Activated CD4-positive, alpha-beta T cell treated with anti-CD3 and anti-CD28 coated beads, Interleukin-2, amount 10 ng/mL, durations not matched to agents 24 days and 14 days (primary cell): ENCODE measurements at places on chromosomes 12 and 14.

GRCh38 chr12:124872068-124872719 is 8.5 kb upstream of the SCARB1 start:
- H3K4me3 ChIP-seq: no peak overlapping the region
- peaks cover 11% of the 10 kb centered on the region for H3K4me1 ChIP-seq
- H3K27me3 ChIP-seq: peaks cover 11% of the 10 kb centered on the region
- H3K36me3 ChIP-seq: no peaks in the 10 kb centered on the region
- no peak for DNase-seq
- no peak overlapping the region for H3K27ac ChIP-seq

GRCh38 chr12:5010151-5010550 is 33.5 kb upstream of the KCNA5 start:
- H3K4me1 ChIP-seq: no peaks in the 10 kb centered on the region
- no peak overlapping the region for H3K4me3 ChIP-seq
- H3K27ac ChIP-seq: no peak overlapping the region
- H3K36me3 ChIP-seq: no peaks in the 10 kb centered on the region

DNA sequence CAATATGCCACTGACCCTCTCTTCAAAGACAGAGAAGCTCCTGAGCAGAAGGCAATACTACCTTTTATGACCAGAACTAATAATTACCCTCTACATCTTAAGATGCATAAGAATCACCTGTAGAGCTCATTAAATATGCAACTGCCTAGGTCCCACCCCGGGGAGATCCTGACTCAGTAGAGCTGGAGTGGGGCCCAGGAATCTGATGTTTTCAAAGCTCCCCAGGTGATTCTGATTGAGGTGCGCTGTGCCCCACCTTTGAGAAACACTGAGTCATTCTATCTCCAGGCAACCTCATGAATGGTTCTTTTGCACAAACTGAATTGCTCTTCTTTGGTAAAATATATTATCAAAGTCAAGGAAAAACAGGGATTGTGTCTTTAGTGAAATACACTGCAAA is 149.3 kb upstream of the BMP4 start:
- H3K4me3 ChIP-seq: no peak overlapping the region
- DNase-seq: no peak
- H3K27ac ChIP-seq: no peak overlapping the region
- no peaks in the 10 kb centered on the region for H3K4me1 ChIP-seq
- no peaks in the 10 kb centered on the region for H3K27me3 ChIP-seq
- H3K36me3 ChIP-seq: no peaks in the 10 kb centered on the region

- no peak overlapping the region for H3K27ac ChIP-seq
- no peaks in the 10 kb centered on the region for H3K36me3 ChIP-seq
- DNase-seq: no peak
- no peaks in the 10 kb centered on the region for H3K27me3 ChIP-seq
- no peaks in the 10 kb centered on the region for H3K4me1 ChIP-seq
- H3K4me3 ChIP-seq: no peak overlapping the region
Observed at GRCh38 chr12:117533687-117534086, 172.3 kb upstream of the NOS1 start.

DNA sequence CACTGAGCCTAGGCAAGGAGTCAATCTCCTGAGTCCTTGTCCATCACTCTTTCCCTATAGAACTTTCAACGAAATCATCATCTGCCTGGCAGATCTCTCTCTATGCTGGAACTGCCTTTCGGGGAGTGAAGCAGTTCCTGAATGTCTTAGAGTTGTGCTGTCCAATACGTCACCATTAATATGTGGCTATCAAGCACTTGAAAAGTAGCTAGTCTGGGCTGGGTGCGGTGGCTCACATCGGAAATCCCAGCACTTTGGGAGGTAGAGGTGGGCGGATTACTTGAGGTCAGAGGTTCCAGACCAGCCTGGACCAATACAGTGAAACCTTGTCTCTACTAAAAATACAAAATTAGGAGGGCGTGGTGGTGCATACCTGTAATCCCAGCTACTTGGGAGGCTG is 35.1 kb downstream of the NRDE2 start:
- peaks cover 21% of the 10 kb centered on the region for H3K36me3 ChIP-seq
- no peak for DNase-seq
- peaks cover 9% of the 10 kb centered on the region for H3K4me1 ChIP-seq
- no peak overlapping the region for H3K4me3 ChIP-seq
- H3K27me3 ChIP-seq: no peaks in the 10 kb centered on the region

DNA sequence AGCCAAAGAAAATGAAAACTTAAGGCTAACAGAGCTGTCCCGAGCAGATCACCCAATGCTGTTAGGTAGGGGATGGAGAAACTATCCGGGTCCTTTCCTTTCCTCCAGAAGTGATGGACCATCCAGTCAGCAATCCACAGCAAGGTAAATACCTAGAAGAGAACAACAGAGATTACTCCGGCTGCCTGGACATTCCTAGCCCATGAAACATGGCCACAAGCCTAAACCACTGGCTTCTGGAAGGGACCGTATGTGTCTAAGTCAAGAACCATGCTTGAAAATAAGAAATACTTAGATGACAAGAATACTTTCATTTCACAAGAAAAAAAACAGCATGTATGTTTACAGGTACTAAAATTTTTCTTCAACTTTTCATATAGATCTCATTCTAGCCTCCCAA is 152.9 kb downstream of the SLC41A2 start:
- DNase-seq: peak; percentile 34
- H3K27ac ChIP-seq: no peak overlapping the region
- H3K4me1 ChIP-seq: no peaks in the 10 kb centered on the region
- H3K4me3 ChIP-seq: no peak overlapping the region

- no peaks in the 10 kb centered on the region for H3K36me3 ChIP-seq
- peaks cover 7% of the 10 kb centered on the region for H3K4me1 ChIP-seq
- H3K27me3 ChIP-seq: peaks cover 9% of the 10 kb centered on the region
- peak overlapping the region; percentile 84 for H3K4me3 ChIP-seq
- no peak overlapping the region for H3K27ac ChIP-seq
- peak; percentile 66 for DNase-seq
Observed at GRCh38 chr12:91381309-91381804, 198.7 kb upstream of the DCN start.

DNA sequence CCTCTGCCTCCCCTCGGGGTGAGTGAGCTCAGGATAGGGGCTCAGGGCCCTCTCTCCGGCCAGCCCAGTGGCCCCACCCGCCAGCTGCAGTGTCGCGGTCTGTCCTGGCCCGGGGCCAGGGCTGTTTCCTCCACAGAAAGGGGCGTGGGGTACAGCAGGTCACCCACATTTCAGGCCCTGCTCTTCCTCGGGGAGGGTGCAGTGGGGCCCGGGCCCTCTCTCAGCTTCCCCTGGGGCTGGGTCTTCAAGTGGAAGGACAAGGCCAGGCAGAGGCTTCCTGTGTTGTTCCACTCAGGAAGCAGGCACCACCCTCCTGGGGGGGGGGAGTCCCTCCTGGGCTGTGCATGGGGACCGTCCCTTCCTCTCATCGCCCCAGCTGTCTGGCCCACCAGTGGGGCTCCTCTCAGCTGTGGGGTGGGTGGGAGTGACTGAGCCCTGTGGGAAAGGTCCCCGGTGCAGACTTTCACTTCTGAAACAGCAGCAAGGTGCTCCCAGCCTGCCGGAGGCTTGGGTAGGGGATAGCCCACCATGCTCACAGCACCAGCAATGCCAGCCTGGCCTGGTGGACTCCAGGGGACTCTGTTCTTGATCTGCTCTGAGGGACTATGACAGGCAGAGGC is 3.7 kb downstream of the GPR132 start:
- DNase-seq: peak; percentile 82
- H3K4me1 ChIP-seq: peaks cover 58% of the 10 kb centered on the region
- H3K27ac ChIP-seq: peak overlapping the region; percentile 96
- peaks cover 26% of the 10 kb centered on the region for H3K36me3 ChIP-seq
- peak overlapping the region; percentile 92 for H3K4me3 ChIP-seq

GRCh38 chr14:54535126-54535525 is 25.4 kb downstream of the CGRRF1 start:
- H3K4me1 ChIP-seq: peaks cover 4% of the 10 kb centered on the region
- H3K36me3 ChIP-seq: peaks cover 5% of the 10 kb centered on the region
- DNase-seq: no peak
- H3K27me3 ChIP-seq: no peaks in the 10 kb centered on the region
- no peak overlapping the region for H3K27ac ChIP-seq

DNA sequence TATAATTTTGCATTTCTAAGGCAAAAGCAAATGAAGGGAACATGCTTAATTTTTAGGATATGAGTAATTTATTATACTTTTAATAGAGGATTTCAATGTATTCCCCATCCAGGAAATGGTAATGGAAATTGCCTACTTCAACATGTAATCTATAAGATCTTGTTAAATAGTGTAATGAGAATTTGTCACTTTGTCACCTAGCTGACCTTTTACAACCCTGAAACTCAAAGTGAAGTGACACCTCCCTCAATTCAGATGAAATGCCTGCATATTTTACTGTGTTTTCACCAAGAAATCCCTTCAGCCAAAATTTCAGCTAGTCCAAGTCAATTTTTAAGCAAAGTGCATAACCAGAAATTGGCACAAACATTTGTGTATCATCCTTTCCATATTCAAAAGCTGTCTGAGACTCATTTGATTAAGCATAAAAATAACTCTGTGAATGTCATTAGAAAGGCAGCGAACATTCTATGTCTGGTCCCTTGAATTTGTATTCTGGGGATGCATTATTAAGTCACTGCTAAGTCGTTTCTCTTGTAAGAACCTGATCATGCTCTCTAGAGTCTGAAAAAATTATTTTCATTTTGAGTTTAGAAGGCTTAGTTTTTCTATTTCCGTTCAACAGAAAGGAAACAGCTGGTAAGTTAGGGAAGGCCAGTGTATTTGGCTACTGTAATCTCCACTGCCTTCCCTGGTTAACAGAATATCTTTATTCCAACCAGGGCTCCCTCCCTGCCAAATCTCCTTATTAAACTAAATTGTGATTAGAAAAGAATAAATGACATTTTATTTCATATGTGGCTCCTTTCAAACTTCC is 100.8 kb downstream of the IGF1 start:
- DNase-seq: no peak
- H3K27ac ChIP-seq: no peak overlapping the region
- no peaks in the 10 kb centered on the region for H3K36me3 ChIP-seq
- H3K4me1 ChIP-seq: peaks cover under 1% of the 10 kb centered on the region
- H3K4me3 ChIP-seq: no peak overlapping the region
- peaks cover 3% of the 10 kb centered on the region for H3K27me3 ChIP-seq

- no peak overlapping the region for H3K27ac ChIP-seq
- peaks cover 18% of the 10 kb centered on the region for H3K27me3 ChIP-seq
- H3K4me1 ChIP-seq: no peaks in the 10 kb centered on the region
- no peaks in the 10 kb centered on the region for H3K36me3 ChIP-seq
- no peak for DNase-seq
Observed at GRCh38 chr14:69493791-69494190, 9.3 kb downstream of the PLEKHD1 start.

- H3K4me1 ChIP-seq: no peaks in the 10 kb centered on the region
- no peak overlapping the region for H3K4me3 ChIP-seq
- peaks cover 32% of the 10 kb centered on the region for H3K36me3 ChIP-seq
- H3K27ac ChIP-seq: no peak overlapping the region
- DNase-seq: no peak
Observed at GRCh38 chr12:3661028-3661427, 91.9 kb downstream of the CRACR2A start.

DNA sequence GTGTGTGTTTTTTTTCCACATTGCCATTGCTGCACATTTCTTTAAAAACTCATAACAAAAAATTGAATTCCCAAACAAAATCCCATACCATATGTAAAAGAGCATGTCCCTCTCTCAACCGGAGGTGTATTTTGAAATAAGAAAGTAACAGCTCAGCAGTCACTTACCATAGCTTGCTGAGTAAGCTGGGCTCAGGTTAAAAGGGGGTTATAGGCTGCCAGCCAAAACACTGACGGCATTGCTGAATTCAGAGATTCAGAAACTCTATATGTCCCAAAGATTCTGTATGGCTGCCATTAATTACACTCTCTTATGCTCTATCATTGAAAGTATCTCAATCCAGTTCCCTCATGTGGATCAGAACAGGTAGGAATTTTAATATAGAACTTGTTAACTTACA is 276.0 kb downstream of the FOXG1 start:
- no peak for DNase-seq
- no peak overlapping the region for H3K27ac ChIP-seq
- no peaks in the 10 kb centered on the region for H3K27me3 ChIP-seq
- no peaks in the 10 kb centered on the region for H3K4me1 ChIP-seq
